ENCODE measurements at places on chromosomes 1 and 21.

GRCh38 chr1:187715483-187715882 is 886.7 kb downstream of the PLA2G4A start:
- DNase-seq, result no peak

- peak; percentile 60 for DNase-seq
Measured at GRCh38 chr1:211639475-211640300, 35.7 kb downstream of the NEK2 start.

GRCh38 chr1:99560207-99561040 is 85.5 kb upstream of the PALMD start:
- no peak for DNase-seq

DNA sequence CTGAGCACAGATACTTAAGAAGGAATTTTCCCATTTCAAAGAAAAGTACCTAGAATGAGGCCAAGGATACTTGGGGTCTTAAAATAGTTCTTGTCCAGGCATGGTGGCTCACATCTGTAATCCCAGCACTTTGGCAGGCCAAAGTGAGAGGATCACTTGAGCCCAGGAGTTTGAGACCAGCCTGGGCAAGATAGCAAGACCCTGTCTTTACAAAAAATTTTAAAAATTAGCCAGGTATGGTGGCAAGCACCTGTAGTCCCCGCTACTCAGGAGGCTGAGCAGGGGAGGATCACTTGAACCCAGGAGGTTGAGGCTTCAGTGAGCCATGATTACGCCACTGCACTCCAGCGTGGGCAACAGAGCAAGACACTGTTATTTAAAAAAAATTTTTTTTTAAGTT is 29.0 kb downstream of the NFYC start:
- DNase-seq, result no peak

DNA sequence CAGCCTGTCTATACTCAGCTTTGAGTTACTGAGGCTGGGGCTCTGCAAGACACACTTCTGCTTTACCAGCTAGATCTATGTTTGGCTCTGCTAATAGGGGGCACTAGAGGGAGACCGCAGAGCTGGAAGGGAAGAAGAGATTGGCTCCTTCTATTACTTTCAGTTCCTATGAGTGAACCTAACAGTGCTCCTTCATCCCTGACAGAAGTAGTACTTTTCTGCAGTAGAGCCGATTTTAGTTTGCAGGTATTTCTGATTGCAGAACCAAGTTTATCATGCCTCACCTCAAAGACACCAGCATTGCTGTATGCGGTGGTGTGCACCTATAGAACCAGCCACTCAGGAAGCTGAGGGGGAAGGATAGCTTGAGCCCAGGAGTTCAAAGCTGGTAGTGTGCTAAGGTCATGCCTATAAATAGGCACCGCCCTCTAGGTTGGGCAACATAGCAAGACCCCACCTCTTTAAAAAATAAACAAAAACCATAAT is 5.7 kb upstream of the ZDHHC18 start:
- no peak for DNase-seq

DNA sequence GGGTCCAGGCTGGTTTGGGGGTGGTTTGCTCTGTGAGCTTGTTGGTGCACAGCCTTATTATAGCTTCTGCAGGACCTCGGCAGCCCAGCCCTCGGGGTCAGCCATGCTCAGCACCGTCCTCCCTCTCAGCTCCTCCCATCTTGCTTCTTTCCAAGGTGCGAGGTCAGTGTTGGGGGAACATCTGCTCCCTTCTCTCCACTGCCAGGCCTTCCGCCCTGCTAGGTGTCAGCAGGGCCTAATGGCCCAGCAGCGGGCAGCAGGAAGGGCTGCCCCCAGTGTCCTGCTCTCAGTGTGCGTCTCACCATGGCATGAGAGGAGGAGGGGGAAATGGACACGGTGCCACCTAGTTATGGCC is 36.5 kb upstream of the LRRC3 start:
- DNase-seq, result no peak

GRCh38 chr1:119045096-119045746 is 57.1 kb upstream of the TBX15 start:
- DNase-seq, result no peak

GRCh38 chr1:228358039-228358763 is 48.4 kb downstream of the TRIM11 start:
- DNase-seq, result no peak

GRCh38 chr1:226864311-226864710 is 6.1 kb upstream of the PSEN2 start:
- DNase-seq, result no peak

DNA sequence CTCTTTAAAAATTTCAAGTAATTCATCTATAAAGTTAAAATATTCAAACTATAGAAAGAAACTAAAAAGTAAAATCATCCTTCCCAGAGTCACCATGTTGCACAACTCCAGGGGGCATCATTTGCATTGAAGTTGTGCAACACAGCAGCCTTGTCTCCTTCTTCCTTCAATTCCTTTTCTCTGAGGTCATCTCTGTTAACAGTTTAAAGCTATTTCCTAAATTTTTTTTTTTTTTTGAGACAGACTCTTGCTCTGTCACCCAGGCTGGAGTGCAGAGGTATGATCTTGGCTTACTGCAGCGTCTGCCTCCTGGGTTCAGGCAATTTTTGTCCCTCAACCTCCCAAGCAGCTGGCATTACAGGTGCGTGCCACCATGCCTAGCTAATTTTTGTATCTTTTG is 7.1 kb downstream of the RHBG start:
- DNase-seq, result no peak

GRCh38 chr1:92484472-92485380 is 2.0 kb downstream of the GFI1 start:
- DNase-seq, result no peak

DNA sequence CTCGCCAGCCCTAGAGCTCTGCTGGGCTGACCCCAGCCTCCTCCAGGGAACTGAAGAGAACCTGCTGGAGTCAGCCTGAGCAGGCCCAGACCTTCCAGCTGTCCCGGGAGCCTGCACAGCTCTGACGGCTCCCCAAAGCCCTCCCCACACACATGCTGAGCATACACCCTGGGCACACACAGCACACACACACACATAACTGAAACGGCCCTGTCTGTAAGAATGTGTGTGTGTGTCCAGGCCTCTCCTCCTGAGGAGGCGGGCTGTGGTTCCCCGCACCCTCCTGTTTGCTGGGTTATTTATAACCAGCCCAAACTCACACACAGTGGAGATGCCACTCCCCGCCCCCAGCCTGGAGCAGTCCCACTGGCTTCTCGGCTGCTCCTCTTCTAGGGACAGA is 20.2 kb downstream of the SDC3 start:
- peak; percentile 98 for DNase-seq

DNA sequence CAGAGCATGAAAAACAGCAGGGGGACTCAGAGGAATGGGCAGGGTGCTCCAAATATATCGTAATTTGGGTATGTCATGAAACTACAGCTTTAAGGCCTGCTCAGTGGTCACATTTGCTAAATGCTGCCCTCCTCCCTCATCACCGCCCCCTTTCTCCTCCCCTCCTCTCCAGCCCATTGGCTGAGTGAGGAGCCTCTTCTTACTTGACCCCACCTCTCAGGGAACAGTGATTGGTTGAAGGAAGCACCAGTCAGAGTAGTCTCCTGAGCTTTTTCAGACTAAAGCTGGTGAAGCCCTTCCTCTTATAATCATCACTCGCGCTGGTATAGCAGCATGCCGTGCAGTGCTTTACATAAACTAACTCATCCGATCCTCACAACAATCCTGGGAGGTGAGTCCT is 10.0 kb upstream of the TTC39A start:
- DNase-seq, result no peak

- peak; percentile 67 for DNase-seq
Measured at GRCh38 chr1:218527737-218528136, 182.6 kb downstream of the TGFB2 start.

DNA sequence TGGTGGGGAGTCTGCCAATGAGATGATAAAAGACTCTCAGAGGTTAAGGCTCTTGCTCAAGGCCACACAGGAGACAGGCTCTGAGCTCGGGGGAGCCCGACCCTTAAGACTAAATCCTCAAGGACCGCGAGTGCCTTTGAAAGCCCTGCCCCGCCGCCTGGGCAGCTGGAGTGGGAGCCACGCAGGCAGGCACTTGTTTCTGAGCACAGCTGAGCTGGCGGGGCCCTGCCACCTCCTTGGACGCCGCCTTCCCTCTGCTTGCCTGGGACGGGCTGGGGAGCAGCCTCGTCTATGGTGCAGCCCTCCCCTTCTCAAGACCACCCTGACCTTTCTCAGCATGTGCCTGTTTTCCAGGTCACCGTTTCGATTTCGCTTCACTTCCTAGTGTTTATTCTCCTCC is 169.3 kb downstream of the CAMTA1 start:
- DNase-seq, result no peak

DNA sequence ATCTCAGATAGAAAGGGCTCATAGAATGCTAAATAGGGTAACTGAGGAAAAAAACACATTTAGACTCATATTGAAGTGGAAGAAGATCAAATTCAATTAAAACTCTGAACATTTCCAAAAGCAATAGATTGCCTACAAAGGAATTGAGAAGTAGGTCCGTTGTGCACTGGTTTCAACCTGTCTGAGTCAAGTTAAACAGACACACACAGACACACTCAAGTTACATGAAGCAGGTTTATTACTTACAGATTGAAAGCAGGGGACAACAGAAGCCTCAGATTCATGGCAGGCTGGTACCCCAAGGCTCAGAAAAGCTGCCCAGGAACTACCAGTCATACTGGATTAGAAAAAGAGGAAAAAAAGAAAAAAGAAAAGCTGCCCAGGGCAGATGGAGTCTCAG is 20.7 kb upstream of the S100A2 start:
- no peak for DNase-seq

- DNase-seq, result no peak
Measured at GRCh38 chr1:21573971-21574465, 64.8 kb downstream of the ALPL start.

Data from AG04449 (cell line).